Activated CD8-positive, alpha-beta memory T cell treated with anti-CD3 and anti-CD28 coated beads for 24 hours (primary cell): ENCODE measurements at places on chromosomes 4 and X.

GRCh38 chr4:140790765-140791164, 34.6 kb upstream of the TBC1D9 start:
- no peak for DNase-seq

DNA sequence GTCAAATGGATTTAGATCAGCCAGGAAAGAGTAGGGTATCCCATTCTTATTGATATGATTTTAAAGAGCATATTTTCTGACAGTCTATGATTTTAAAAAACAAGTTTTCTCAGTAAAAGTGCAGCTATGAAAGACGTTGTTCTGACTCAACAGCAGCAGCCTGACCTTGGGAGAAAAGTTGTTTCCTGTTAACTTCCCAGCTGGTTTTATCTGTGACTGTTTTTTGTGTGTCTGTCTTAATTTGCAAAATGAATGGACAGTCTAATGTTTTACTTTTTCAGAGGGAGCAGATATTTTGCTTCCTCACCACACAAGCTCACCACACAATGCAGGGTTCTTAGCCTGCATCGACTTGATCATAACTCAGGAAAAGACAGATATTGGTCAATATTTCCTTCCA, 764 bp upstream of the MTHFD2L start:
- DNase-seq, result no peak

- DNase-seq, result no peak
Measured at GRCh38 chr4:139799615-139800014, 134.0 kb downstream of the MGST2 start.

DNA sequence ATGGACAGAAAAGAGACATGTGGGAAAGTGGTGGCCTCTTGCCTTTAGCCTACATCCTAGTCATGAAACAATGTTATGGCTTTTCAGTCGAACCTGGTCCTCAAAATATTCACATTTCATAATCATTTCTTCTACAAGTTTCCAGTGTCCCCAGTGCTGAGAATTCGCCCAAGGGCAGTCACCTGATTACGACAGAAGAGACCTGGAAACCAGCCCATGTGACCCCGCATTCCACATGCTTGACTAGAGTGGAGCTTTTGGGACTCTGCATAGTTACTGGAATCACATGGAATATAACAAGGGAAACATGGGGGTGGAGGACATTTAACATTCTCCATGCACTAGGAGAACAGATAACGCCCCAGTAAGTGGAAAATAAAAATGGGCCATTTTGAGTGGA, 100.1 kb downstream of the PPARGC1A start:
- DNase-seq, result no peak

- no peak for DNase-seq
Measured at GRCh38 chrX:106619797-106620196, 8.0 kb downstream of the RADX start.

GRCh38 chr4:158535130-158535614, 13.5 kb downstream of the RXFP1 start:
- no peak for DNase-seq

DNA sequence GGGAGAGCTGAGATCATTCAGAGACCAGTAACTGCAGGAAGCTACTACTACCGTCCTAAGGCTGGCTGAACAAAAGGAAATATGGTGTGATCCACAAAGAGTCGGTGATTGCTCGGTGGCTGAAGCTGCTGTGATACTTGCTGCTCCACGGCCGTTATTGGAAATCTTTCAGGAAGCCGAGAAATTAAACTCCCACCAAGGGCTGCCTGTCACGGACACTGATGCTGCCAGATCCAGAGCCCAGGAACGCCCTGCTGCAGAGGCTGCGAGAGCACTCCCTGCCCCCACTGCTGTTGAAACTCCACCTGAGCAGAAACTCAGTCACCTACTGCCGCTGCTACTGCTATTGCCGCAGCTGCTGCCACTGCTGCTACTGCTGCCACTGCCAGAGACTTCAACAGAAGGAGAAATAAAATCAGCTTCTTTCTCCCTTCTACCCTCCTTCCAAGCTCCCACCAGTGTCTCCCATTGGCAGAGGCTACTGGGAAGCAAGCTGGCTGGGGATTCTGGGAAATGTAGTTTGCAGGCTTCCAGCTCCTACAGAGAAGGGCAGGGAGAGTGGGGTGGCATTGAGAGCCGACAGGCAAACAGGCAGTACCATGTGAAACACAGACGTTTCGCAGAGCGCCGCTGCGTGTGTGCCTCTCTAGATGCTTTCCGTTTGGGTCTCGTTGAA, 126.0 kb upstream of the ENPP6 start:
- peak; percentile 77 for DNase-seq

DNA sequence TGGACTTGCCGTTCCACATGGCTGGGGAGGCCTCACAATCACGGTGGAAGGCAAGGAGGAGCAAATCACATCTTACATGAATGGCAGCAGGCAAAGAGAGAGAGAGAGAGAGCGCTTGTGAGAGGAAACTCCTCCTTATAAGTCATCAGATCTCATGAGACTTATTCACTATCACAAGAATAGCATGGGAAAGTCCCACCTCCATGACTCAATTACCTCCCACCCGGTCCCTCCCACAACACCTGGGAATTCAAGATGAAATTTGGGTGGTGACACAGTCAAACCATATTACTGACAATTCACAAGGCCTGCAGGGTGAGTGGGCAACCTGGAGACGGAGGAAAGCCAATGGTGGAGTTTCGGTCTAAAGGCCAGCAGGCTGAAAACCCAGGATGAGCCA, 394.3 kb upstream of the TRAM1L1 start:
- DNase-seq, result no peak

- no peak for DNase-seq
Measured at GRCh38 chr4:4323705-4324534, 33.9 kb downstream of the ZBTB49 start.

GRCh38 chr4:131603705-131604104, 1545.4 kb upstream of the PCDH10 start:
- no peak for DNase-seq

DNA sequence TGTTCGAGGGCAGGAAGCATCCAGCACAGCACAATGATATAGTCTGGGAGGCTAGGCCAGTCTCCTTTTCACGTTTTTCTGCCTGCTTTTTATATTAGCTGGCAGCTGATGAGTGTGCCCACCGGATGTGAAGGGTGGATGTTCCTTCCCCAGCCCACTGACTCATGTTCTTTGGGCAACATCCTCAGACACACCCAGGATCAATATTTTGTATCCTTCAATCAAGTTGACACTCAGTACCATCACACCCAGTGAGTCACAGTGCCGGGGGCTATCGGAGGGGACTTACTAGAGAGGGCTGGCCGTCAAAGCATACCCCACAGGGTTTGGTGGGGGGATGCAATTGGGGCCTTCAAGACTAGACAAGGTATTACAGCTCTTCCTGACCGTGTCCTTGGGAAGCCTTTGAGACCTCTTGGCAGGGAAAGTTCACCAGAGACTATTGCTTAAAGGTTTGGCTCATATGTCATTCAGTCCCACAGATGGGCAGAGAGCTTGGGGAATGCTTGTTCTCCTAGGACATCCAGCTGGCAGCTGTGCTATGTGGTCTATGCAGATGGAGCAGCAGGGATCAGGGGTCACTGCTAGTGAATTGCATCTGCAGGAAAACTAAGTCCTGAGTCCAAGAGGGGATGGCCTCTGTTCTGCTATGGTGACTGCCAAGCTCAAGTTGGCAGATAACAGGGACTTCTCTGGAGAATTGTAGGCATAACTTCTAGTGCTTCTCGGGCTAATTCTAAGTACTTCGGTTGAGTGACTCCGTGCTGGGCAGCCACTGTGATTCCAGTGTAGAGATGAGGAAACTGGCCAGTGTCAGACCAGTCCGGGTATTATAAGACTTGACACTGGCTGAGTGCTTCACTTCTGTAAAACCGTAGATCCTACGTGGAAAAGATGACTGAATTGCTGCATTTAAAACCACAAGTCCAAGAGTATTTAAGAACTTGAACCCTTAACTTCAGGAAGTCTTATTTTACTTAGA, 12.9 kb upstream of the WDR1 start:
- no peak for DNase-seq

GRCh38 chr4:113625902-113626301, 135.6 kb downstream of the CAMK2D start:
- DNase-seq, result no peak
